Stimulated activated CD4-positive, alpha-beta T cell treated with anti-CD3 and anti-CD28 coated beads, Interleukin-1b, Interleukin-23, amount 100 ng/mL, for 1 hour (primary cell): ENCODE measurements at places on chromosomes 12 and 14.
A peak's percentile ranks its signal among the peaks of the same experiment; 100 is the strongest.

DNA sequence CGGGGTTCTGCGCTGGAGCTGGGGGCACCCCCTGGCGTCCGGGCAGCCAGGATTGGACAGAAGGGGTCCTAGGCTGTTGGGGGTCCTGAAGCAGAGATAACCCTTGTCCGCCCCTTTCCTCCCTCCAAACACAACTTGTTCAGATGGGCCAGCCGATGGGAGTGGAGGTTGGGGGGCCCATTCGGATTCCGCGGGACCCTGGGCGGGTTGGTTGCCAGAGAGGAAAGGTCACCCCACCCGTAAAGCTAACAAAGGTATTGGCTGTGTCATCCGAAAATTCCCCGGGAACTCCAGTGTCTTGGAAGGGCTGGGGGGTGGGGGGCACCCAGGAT is 1.3 kb downstream of the FAM222A start:
- no peak for DNase-seq

GRCh38 chr14:81416194-81416952 is 16.2 kb upstream of the STON2 start:
- no peak for DNase-seq

DNA sequence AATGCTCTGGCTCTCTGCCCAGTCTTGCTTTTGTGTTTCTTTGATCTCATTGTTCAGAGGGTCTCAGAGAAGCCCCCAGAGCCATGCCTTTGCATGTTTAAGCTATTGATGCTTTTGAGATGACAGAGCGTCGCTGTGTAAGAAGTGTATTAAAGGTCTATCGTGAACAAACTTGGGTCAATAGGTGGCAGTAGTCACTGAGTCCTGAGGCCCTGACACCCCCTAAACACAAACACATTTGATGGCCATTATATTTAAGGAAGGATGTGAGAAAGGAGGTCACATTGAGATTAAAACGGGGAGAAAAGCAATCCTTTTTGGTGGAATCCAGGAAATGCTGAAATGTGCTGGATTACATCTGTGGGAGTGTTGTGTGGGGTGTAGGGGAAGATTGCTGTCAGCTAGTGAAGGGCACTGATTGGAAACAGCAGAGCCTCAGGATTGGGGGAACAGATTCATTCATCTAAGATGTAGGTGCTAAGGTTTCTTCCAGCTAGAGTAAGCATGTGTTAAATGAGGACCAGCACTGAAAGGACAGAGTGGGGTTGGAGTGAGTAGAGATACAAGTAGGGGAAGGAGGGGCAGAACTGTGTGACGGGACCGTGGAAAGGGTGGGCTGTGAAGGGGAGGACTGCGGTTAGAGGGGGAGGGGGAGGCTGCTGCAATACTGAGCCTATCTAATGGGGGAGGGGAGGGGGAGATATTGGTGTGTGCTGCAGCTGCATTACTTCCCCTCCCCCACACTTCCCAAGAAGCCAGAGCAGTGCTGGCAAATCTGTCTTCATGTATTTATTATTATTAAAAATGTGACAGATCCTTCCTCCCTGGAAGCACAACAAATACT is 12.7 kb downstream of the NGDN start:
- no peak for DNase-seq

DNA sequence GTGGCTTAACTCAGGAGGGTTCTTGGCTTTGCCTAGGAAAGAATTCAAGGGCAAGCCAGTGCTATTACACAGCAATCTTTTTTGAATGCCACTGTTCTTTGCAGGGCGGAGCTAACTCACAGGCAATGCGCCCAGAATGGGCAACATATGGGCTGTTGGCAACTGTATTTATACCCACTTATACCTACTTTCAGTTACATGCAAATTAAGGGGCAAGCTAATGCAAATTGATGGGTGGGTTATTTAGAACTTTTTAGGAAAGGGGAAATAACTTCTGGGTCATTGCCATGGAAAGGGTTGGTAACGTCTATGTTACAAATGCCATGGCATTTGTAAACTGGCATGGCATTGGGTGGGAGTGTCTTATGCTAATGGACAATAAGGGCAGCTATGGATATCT is 85.4 kb downstream of the C12orf50 start:
- DNase-seq = no peak

DNA sequence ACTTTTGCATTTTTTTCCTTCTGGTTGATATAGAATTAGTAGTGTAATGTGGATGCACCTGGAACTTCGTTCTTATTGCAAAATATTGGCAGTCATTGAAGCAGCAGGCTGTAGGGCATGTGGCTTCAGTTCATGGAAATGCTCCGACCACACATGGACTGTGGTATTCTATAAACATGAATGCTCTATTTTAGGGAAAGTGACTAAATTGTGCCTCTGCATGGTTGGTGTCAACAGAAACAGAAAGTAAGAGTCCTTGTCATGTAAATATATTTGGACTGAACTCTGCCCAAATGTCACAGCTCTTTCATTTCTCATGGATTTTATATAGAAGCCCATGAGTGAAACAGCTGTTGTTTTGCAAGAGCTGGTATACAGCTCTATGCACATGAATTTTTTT is 917.0 kb downstream of the LRFN5 start:
- no peak for DNase-seq

GRCh38 chr12:68612202-68612601 is 1.5 kb downstream of the RAP1B start:
- no peak for DNase-seq

- no peak for DNase-seq
These were observed 6.7 kb upstream of the PKP2 start for GRCh38 chr12:32903318-32903717.

DNA sequence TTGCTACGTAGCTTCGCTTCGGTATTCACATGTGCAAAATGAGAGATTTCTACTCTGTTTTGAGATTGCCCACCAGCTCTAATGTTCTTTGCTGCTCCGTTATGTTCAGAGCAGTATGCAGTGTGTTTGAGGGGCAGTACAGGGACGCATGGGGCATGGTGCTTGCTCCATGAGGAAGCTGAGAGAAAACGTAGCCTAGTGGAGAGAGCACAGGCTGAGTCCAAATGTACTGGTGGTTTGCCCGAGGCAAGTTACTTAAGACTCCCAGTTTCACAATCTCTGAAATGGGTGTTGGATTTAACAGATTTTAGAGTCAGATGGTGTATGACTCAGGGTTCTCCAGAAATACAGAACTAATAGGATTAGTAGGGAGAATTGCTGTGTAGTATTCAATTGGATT is 310.5 kb downstream of the ETNK1 start:
- no peak for DNase-seq

GRCh38 chr12:28051516-28052354 is 79.2 kb upstream of the PTHLH start:
- DNase-seq = no peak

DNA sequence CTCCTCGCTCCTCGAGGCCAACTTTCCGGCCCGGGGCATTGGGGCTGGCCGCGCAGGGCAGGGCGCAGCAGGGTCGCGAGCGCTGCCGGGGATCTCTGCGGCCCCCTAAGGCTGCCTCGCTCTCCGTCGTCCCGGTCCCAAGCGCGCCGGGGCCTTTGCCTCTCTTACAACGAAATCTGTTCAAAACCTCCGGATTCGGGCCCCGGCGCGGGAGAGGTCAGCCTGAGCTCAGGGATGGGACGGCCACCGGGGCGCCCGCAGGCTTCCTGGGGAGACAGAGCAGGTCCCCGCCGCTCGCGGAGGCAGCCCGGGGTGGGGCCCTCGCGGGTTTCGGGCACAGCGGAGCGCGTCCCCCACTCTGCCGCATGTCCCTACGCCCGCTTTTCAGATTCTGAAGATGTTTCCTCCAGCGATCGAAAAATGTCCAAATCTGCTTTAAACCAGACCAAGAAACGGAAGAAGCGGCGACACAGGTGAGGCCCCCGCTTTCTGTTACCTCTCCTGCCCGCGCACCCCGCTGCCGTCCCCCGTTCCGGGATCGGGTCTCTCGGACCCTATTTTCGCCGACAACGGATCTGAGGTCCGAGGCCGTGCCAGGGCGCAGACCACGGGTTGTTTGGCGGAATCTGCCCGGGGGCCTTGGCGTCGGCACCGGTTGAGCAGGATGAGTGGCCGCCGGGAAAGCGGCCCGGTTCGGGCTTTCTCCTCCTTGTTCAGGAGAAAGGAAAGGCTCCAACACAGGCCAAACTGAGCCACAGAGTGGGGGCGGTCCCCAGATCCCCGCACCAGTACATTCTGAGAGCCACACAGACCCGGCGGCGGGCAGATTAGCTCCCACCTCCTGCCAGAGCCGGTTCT is 1.8 kb downstream of the VSX2 start:
- no peak for DNase-seq

DNA sequence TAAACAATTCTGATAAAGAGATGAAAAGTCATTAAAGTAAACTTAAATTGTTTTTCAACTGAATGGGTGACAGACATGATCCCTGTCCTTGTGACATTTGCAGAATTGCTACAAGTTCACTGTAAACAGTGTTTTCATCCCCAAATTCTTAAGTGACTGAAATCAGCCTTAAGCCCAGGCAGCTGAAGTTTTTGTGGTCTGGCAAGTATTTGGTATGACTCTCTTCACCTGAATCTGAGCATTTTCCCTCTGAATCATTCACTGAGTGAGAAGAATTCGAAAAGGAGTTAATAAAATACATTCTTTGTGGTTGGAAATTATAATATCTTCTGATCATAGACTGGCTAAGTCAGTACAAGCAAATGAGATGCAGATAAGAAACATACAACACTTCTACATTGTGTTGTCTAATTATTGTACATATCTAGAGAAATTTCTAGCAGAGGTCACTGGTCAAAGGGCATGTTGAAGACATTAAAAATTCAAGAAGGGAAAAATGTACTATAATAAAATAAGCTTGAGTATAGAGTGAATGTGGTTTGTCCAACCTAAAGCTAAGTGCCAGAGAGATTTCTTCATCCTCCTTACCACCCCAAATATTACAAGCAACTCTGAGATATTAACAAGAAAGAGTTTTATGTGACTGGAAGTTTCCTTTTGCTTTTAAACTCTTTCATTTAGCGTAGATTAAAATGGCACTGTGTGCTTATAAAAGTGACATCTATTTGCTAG is 177.8 kb upstream of the DIO2 start:
- DNase-seq = no peak

DNA sequence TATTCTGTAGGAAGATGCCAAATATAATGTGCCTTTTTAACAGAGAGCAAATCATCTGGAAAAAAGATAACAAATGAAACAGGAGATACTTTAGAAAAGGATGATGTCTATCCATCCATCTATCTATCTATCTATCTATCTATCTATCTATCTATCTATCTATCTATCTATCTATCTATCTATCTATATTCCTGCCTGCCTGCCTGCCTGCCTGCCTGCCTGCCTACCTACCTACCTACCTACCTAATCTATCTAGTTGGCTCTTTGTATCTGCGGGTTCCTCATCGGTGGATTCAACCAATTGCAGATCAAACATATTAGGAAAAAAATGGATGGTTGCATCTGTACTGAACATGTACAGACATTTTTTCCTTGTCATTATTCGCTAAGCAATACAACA is 11.0 kb downstream of the PTPRB start:
- no peak for DNase-seq

- no peak for DNase-seq
These were observed 1.1 kb downstream of the BEGAIN start for GRCh38 chr14:100586153-100586402.

DNA sequence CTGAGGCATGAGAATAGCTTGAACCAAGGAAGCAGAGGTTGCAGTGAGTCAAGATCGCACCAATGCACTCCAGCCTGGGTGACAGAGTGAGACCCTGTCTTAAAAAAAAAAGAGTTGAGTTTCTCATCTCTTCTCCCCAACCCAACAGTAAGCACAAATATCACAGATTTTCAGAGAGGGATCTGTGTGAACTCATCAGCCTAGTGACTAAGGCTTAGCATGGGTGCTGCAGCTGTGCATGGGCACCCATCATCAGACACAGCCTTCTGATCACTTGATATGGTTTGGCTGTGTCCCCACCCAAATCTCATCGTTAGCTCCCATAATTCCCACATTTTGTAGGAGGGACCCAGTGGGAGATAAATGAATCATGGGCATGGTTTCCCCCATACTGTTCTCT is 298.9 kb downstream of the PCNX1 start:
- no peak for DNase-seq

GRCh38 chr12:125455556-125455955 is 390.3 kb downstream of the AACS start:
- no peak for DNase-seq

GRCh38 chr14:105059035-105059924 is 6.0 kb downstream of the GPR132 start:
- no peak for DNase-seq

GRCh38 chr14:65849558-65849957 is 437.0 kb downstream of the FUT8 start:
- no peak for DNase-seq

DNA sequence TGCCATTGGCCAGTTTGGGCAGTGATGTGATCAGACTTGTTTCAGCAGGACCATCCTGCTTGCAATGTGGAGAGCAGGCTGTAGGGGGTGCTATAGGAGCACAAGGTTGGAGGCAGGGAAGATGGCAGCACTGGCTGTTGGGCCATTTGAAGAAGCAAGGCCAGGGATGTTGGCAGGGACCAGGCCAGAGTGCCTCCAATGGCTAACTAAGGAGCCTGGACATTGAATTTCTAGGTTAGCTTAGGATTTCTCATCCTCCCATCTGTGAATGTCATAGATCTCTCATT is 23.5 kb downstream of the FGF23 start:
- no peak for DNase-seq

GRCh38 chr12:75545636-75546035 is 34.2 kb upstream of the KRR1 start:
- DNase-seq = no peak

- no peak for DNase-seq
These were observed 736.4 kb upstream of the LRFN5 start for GRCh38 chr14:40870252-40870651.

DNA sequence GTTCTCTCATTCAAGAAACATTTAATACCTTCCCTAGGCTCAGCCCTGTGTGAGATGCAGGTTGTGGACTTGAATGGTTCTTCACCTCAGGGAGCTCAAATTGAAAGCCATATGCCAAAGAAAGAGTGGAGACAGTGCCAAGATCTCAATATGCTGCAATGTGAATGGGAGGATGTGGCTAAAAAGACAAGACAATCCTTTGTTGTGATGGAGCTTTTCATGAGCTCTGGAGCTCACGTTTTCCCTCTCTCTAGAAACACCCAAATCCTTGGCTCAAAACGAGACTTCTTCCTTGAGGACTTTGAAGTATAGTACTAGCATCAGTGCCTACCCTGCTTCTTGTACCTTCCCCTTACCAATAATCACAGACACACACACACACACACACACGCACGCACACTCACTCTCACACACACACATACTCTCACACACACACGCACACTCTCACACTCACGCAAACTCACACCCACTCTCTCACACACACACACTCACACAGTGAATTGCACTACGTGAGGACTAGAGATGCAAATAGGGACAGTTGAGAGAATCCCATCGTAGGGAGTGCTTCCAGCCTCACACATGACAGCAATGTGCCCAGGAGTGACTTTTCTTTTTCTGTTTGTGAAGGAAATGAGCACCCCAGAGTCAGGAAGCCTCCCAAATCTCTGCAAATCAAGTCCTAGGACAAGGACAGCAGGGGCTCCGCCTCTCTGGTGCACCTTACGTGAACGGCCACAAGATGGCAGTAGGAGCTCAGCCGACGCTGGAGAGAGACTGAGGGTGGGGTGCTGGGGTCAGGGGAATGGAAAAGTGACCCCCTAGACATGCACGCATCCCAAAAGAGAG is 231.4 kb downstream of the PCNX1 start:
- DNase-seq = peak; percentile 30

GRCh38 chr12:88753066-88753465 is 172.8 kb upstream of the KITLG start:
- DNase-seq = no peak

- DNase-seq = no peak
These were observed 1.0 kb downstream of the ZDHHC22 start for GRCh38 chr14:77140359-77141213.
